Ascending aorta (tissue), 2 donors: ENCODE measurements at places on chromosomes 2 and 18. TPM values are rescaled to one million over a fixed set of nuclear protein-coding genes. Genes with fewer than 3 reads are reported as not detected.

DNA sequence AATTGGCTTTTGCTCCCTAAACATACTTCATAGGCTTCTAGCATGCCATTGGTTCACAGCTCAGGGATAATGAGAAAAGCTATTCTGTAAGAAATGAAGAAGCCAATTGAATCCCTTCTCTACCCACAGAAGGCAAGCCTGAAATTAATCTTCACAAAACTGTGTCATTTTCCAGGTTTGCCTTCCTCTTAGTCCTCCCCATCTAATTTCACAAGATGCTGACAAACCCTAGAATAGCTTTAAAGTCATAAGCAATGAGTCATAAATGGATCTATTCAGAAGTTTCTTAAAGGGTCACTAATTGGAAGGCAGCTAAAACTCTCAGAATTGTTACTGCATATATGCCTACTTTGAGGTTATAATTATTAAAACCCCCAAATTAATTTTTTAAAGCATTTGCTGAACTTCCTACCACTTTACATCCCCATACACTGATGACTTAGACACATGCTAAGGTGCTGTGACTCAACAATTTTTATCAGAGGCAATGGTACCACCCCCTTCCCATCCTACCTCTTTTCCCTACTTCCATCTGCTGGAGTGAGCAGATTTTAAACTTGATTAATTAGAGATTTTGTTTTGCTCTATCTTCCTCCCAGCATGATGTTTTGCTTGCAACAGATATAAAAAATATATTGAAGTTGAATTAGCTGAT lies 51.3 kb upstream of the NABP1 start:
- H3K27ac ChIP-seq: no peak overlapping the region
- H3K36me3 ChIP-seq: no peaks in the 10 kb centered on the region
- no peaks in the 10 kb centered on the region for H3K4me1 ChIP-seq
- no peak overlapping the region for H3K4me3 ChIP-seq
- H3K27me3 ChIP-seq: no peaks in the 10 kb centered on the region

DNA sequence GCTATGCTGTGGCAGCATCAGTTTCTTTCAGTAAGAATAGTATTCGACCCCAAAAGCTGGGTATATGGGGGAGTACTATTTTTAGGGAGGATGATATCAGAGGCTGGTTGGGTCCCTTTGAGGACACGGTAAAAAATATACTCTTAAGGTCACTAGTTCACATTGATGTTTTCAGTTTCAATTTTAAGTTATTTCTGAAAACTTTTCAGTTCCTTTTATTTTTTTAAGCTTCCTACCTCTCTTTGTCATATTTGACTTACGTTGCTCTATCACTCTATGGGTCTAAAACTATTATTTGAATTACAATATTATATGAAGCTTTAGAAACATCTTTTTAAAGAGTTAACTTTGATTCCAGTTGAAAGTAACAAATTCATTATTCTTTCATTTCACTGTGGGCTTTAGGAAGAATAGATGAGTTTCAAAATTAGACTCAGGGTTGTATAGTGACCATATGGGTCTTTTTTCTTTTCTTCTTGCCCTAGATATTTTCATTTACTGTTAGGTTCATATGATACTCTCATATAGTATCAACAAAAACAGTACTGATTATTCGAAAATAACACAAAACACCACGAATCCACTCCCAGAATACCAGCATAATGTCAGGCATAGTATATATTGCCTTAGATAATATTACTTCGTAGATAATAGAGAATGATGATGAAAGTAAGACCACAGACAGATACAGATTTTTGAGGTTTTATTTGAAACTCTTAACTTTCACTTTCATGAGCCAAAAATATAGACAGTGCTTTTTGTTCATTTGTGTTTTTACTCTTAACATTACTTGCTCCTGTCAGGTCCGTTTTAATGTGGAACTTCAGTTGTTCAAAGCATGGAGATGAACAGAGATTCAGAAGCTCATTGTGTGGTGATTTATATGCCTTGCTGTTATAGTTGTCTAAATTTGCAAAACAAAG lies 9.8 kb downstream of the RMDN2 start:
- no peaks in the 10 kb centered on the region for H3K36me3 ChIP-seq
- no peaks in the 10 kb centered on the region for H3K27me3 ChIP-seq
- peaks cover 5% of the 10 kb centered on the region for H3K4me1 ChIP-seq
- DNase-seq: no peak
- no peak overlapping the region for H3K27ac ChIP-seq

- no peaks in the 10 kb centered on the region for H3K27me3 ChIP-seq
- no peak for DNase-seq
- H3K27ac ChIP-seq: no peak overlapping the region
- no peak overlapping the region for H3K4me3 ChIP-seq
- H3K4me1 ChIP-seq: no peaks in the 10 kb centered on the region
Observed at GRCh38 chr18:45228796-45229388, 386.4 kb upstream of the SLC14A2 start.

DNA sequence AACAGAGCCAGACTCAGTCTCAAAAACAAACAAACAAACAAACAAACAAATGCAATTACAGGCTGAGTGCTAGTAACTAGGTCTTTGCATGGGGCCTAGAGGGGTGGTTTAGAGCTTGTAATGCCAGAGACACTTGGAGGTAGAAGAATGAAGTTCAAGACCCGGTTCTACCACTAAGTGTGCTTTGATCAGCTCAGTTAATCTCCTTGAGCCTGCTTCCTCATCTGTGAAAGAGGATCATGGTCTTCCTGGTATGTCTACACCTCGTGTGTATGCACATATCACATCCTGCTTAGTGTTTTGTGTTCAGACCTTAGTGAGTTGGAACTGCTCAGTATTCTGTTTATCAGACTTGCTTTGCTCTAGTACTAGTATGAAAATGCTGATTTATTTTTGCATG lies 4.8 kb upstream of the ATP6V1C2 start:
- no peaks in the 10 kb centered on the region for H3K36me3 ChIP-seq
- DNase-seq: no peak
- H3K27me3 ChIP-seq: no peaks in the 10 kb centered on the region
- H3K4me3 ChIP-seq: no peak overlapping the region
- no peak overlapping the region for H3K27ac ChIP-seq
- peaks cover 7% of the 10 kb centered on the region for H3K4me1 ChIP-seq

DNA sequence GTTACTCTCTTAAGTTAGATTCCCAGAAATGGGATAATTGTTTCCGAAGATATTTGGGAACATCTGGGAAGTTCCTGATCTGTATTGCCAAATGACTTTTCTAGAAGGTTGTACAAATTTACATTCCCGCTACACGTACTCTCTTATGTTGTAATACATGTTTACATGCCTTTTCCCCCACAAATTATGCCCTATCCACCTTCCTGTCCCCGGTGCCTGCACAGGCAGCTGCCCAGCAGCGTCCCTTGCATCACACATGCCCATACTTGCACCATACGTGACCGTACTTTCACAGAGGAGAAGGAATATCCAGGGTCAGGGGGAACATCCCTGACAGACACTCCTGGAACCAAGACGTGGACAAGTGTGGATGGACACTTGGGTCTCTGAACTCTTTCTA lies 24.2 kb upstream of the KLF11 start:
- no peak overlapping the region for H3K27ac ChIP-seq
- H3K27me3 ChIP-seq: no peaks in the 10 kb centered on the region
- H3K4me3 ChIP-seq: no peak overlapping the region
- no peaks in the 10 kb centered on the region for H3K36me3 ChIP-seq
- no peak for DNase-seq

GRCh38 chr2:59957504-59957903 lies 596.0 kb downstream of the BCL11A start:
- DNase-seq: no peak
- H3K4me1 ChIP-seq: no peaks in the 10 kb centered on the region

DNA sequence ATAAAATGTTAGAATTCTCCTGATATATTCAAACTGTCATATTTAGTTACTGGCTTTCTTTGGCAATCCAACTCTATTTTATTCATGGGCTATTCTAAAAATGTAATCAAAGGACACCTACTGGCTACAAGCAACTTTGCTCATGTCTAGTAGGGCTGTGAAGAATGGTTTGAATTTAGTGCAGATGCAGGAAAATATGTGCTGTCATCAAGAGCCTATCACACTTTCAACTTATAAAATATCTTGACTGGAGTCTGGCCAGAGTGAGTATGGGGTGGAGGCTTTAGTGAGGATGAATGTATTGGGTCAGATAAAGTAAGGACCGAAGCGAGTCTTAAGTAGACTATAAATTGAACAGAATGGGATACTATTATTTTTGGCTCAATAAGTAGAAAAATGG lies 343.4 kb upstream of the SPRED2 start:
- H3K4me1 ChIP-seq: no peaks in the 10 kb centered on the region
- no peak overlapping the region for H3K4me3 ChIP-seq
- no peak for DNase-seq
- no peak overlapping the region for H3K27ac ChIP-seq
- no peaks in the 10 kb centered on the region for H3K27me3 ChIP-seq

DNA sequence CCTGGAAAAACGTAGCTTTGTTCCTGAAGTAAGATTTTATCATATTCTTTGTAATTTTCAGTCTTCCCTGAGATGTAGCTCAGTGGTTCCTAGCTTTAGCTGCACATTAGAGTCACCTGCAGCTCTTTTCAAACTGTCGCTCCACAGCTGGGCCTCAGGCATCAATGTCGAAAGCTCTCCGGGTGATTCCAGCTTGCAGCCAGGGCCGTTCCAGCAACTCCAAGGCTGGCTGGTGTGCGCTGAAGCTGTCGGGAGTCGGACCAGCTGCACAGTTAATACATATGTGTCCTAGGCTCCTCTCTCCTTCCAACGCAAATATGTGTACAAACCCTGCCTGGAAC lies 609 bp upstream of the ZNF2 start:
- no peak for DNase-seq
- no peaks in the 10 kb centered on the region for H3K36me3 ChIP-seq
- H3K4me1 ChIP-seq: peaks cover 5% of the 10 kb centered on the region
- H3K27me3 ChIP-seq: no peaks in the 10 kb centered on the region

DNA sequence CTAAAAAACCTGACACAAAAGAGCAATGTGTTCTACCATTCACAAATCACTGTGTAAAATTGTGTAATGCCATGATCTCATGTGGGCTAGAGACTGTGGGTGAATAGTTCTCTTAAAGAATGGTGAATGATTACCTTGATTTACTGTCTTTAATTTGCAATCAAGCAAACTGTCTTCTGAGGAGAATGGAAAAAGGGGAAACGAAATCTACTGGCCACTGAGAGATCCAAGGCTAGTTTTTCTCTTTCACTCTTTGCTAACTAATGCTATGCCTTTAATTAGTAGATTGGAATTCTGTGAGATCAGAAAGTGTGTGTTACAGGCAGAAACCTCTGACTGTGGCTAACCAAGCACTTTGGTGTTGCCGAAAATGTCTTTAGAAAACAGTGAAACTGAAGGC lies 422.7 kb downstream of the TGIF1 start:
- H3K27ac ChIP-seq: no peak overlapping the region
- peak overlapping the region; percentile 7 for H3K4me3 ChIP-seq
- H3K36me3 ChIP-seq: no peaks in the 10 kb centered on the region
- no peaks in the 10 kb centered on the region for H3K4me1 ChIP-seq
- H3K27me3 ChIP-seq: no peaks in the 10 kb centered on the region

DNA sequence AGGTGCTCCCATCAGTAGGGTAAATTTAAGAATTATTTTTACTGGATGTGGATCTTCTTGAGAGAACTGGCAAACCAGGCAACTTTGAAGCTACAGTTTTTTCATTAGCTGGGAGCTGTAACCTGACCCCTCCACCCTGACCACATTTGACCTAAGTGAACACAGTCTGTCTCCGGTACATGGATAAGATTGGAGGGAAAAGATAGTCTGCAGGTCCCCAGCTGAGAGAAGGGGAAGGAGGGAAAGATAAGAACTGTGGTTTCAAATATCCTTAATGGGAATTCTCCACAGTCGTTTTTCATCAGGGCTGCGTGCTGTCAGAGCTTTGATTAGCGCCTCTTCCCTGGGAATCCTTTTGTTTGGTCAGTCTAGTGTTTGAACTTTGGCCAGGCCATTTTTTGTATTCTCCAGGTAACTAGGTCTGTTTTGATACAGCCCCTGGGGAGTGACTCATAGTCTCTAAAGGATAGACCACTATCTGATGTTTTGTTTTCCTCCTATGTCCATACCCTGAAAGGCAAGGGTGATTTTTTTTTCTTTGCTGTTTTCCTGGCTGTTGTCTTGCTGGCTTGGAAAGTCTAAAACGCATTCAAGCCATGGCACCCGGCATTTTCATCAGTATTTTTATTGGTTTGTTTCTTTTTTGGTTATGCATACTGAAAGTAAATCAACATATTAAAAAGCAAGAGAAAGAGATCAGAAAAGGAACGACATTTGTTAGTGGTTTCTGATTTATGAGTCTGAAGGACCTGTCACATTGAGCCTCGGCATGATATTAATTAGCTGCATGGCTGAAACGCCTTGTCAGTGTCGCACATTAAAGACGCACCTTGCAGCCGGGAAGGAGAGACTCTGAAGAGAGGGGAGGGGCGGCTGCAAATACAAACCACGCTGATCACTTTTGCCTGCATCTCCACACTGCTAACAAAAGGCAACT lies 183.4 kb upstream of the FN1 start:
- H3K27ac ChIP-seq: no peak overlapping the region
- no peak for DNase-seq
- no peaks in the 10 kb centered on the region for H3K36me3 ChIP-seq
- H3K4me1 ChIP-seq: no peaks in the 10 kb centered on the region
- no peaks in the 10 kb centered on the region for H3K27me3 ChIP-seq

- no peaks in the 10 kb centered on the region for H3K27me3 ChIP-seq
- no peak overlapping the region for H3K27ac ChIP-seq
- H3K4me3 ChIP-seq: no peak overlapping the region
- no peaks in the 10 kb centered on the region for H3K4me1 ChIP-seq
- no peak for DNase-seq
Observed at GRCh38 chr2:237427769-237428506, 14.0 kb upstream of the COL6A3 start.

DNA sequence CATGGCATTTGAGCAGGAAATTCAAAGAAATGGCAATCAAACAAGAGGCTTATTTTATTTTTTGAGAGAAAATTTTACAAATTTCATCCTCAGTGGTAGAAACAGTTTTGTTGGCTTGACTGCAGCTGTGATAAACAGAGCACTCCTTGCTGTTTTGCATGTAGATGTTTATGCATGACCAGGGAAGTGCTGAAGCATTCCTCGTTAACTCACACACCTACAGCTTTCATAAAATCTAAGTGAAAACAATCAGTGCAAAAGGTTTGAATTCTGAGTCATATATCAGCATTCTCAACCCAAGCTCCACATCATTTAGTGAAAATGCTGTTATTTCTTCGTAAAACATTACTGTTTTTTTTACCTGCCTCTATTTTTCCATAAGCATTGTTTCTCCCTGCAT lies 146.6 kb upstream of the CCDC68 start:
- no peaks in the 10 kb centered on the region for H3K27me3 ChIP-seq
- no peak overlapping the region for H3K27ac ChIP-seq
- no peaks in the 10 kb centered on the region for H3K4me1 ChIP-seq

GRCh38 chr2:224155371-224155770 lies 116.3 kb upstream of the SERPINE2 start:
- no peak overlapping the region for H3K27ac ChIP-seq
- H3K4me3 ChIP-seq: no peak overlapping the region
- H3K4me1 ChIP-seq: no peaks in the 10 kb centered on the region
- H3K27me3 ChIP-seq: no peaks in the 10 kb centered on the region
- no peaks in the 10 kb centered on the region for H3K36me3 ChIP-seq

GRCh38 chr2:109180786-109181185 lies 51.8 kb downstream of the SH3RF3 start:
- H3K4me3 ChIP-seq: no peak overlapping the region
- H3K27ac ChIP-seq: no peak overlapping the region
- no peaks in the 10 kb centered on the region for H3K27me3 ChIP-seq
- peaks cover 28% of the 10 kb centered on the region for H3K4me1 ChIP-seq
- no peak for DNase-seq

Gene FAM237A
- total RNA-seq: not detected

Gene IL36B
- not detected for total RNA-seq

Gene SERPINB2
- not detected for total RNA-seq

Gene BMP10
- not detected for total RNA-seq

Gene CERKL
- total RNA-seq: not detected

Gene PARD6G
- total RNA-seq: 7.9 TPM

Gene RHOB
- 3,143 TPM for total RNA-seq
